ENCODE measurements at places on chromosomes 3 and 15.

GRCh38 chr3:88991496-88991895 is 115.9 kb upstream of the EPHA3 start:
- DNase-seq: no peak

GRCh38 chr3:181692311-181693145 is 19.2 kb upstream of the SOX2 start:
- no peak for DNase-seq

DNA sequence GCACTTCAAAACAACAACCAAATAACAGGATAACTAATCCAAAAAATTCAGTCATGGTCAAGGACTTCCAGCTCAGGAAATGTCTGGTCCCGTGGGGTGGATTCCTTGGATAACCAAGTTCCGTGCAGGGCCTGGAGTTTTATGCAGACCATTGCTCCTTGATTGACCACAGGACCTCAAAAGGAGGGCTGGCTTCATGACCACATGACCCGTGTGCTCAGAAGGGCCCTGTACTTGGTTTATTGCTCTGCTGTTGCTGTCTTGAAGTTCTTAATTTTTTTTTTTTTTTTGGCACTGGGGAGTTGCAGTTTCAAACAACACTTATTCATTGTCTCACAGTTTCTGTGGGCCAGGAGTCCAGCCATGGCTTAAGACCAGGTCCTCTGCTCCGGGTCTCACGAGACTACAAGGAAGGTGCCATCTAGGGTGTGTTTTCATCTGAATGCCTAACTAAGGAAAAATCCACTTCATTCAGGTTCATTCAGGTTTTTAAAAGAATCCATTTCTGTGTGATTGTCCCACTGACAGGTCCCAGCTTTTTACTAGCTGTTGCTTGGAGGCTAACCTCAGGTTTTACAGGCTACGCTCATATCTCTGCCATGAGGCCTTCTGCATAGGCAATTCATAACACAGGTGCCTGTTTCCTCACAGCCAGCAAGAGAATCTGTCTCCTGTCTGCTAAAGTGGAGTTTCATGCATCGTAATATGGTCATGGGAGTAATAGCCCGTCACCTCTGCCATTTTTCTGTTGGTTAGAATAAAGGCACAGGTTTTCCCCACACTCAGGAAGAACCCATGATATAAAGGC is 65.3 kb downstream of the FLNB start:
- no peak for DNase-seq

DNA sequence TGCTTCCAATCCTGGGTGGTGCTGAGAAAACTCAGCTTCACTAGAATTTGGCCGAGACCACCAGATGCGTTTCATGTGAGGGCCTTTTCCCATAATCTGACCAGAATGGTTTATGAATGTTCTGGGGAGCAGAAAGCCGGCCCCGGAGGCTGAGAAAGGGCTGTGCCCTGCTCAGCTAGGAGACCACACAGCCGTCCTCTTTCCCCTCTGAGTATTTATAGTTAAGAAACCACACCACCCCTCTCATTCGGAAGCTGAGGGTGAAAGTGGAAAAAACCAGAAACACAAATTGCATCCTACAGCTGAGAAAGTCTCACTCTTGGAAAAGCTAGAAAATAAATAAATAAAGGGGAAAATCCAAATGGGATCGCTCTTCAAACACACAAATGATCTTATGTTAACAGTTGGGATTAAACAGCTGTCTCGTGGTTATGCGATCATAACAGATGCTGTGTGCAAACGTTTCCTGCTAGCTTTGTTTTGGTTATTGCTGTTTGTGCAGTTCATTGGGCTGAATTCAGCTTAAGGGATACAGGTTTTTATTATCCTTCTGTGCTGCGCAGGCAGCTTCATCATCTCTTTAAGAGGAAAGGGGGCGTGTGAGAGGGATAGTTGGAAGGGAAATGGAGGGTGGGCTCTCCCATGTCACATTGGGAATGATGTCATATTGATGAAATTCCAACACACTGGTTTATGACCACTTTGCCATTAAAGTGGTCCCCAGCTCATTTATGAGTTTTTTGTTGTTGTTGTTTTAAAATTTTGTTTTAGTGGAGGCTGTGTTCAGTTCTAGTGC is 1026.2 kb upstream of the NR2F2 start:
- no peak for DNase-seq

DNA sequence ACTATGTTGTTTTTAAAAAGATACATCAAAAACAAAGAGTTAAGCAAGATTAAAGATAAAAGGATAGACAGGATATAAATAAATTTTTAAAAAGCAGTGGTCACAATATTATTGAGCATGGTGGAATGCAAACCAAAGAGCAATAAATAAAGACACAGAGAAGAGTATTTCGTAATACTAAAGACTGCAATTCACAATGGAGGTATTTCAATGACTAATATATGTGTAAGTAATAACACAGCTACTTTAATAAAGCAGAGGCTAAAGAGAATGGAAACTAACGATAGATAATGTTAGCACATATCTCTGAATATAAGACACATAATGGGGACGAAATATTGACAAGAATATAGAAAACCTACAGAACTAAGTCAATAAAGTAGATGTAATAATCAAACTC is 219.6 kb downstream of the WDR72 start:
- no peak for DNase-seq

- DNase-seq: no peak
These were observed 90.1 kb downstream of the AAGAB start for GRCh38 chr15:67164401-67164791.

- DNase-seq: no peak
These were observed 203.2 kb downstream of the ATP8B4 start for GRCh38 chr15:49915822-49916221.

- no peak for DNase-seq
These were observed 39.3 kb downstream of the CHRD start for GRCh38 chr3:184419171-184419570.

GRCh38 chr15:73389539-73389938 is 20.8 kb upstream of the HCN4 start:
- no peak for DNase-seq

GRCh38 chr3:170355738-170356595 is 1.5 kb upstream of the SKIL start:
- DNase-seq: peak; percentile 45

- no peak for DNase-seq
These were observed 375.4 kb downstream of the EPHA6 start for GRCh38 chr3:97189835-97190234.

- DNase-seq: no peak
These were observed 13.6 kb downstream of the SECISBP2L start for GRCh38 chr15:49032601-49033145.

GRCh38 chr15:25407950-25408349 is 30.9 kb downstream of the UBE3A start:
- no peak for DNase-seq

GRCh38 chr3:7188551-7188950 is 327.6 kb downstream of the GRM7 start:
- DNase-seq: no peak

GRCh38 chr3:117144853-117145252 is 435.3 kb downstream of the TUSC7 start:
- no peak for DNase-seq

- no peak for DNase-seq
These were observed 72.1 kb upstream of the MAGI1 start for GRCh38 chr3:66110840-66111239.

GRCh38 chr15:31434275-31434587 is 107.6 kb downstream of the KLF13 start:
- DNase-seq: no peak

GRCh38 chr15:57045741-57046382 is 127.4 kb downstream of the TCF12 start:
- DNase-seq: no peak

GRCh38 chr15:70272565-70273355 is 175.0 kb upstream of the TLE3 start:
- no peak for DNase-seq

- peak; percentile 83 for DNase-seq
These were observed 37.6 kb downstream of the NCEH1 start for GRCh38 chr3:172673210-172673679.

GRCh38 chr3:128489674-128489926 is 3.4 kb downstream of the GATA2 start:
- peak; percentile 45 for DNase-seq

DNA sequence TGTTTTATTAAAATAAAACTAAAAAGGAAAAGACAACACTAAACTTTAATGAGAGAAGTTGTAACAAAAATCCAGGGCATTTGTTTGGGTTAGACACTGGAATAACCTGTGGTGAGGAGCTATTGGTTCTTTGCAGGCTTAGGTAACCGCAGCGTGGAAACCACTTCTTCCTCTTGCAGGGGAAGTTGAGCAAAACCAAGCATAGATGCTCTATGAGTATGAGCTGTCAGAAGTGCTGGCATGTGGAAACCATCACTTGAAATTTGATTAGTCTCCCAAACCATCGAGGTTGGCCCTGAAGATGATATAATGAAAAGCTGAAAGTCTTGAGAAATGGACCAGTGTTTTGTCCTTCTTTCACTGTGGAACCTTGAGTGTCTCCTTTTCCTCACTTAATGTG is 127.1 kb upstream of the RBMS3 start:
- DNase-seq: peak; percentile 47

- no peak for DNase-seq
These were observed 14.3 kb upstream of the MOBP start for GRCh38 chr3:39453134-39453533.

- DNase-seq: no peak
These were observed 128.4 kb upstream of the LPP start for GRCh38 chr3:188025555-188025954.

DNA sequence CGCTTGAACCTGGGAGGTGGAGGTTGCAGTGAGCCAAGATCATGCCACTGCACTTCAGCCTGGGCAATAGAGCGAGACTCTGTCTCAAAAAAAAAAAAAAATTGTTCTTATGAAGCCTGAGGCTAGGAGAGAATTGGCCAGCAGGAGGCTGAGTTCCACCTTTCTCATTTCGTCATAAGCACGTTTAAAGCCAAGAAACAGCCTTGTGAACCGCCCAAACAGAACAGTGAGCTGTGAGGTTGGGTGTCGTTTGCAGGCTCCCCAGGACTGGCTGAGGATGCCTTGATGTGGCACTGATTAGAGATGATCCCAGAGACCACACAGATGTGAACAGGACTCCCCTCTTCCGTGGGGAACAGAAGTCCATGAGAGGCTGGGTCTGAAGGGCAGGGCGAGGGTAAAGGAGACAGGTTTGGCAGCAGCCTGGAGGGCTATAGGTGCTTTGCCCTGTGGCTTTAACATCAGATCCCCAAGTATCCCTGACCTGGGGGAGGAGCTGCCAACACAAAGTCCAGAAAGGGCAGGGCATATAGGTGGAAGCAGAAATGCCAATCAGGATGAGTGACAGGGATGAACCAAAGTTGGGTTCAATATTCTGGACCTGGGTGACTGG is 52.9 kb downstream of the CLEC3B start:
- DNase-seq: no peak

GRCh38 chr3:38575279-38575843 is 74.1 kb downstream of the SCN5A start:
- no peak for DNase-seq

DNA sequence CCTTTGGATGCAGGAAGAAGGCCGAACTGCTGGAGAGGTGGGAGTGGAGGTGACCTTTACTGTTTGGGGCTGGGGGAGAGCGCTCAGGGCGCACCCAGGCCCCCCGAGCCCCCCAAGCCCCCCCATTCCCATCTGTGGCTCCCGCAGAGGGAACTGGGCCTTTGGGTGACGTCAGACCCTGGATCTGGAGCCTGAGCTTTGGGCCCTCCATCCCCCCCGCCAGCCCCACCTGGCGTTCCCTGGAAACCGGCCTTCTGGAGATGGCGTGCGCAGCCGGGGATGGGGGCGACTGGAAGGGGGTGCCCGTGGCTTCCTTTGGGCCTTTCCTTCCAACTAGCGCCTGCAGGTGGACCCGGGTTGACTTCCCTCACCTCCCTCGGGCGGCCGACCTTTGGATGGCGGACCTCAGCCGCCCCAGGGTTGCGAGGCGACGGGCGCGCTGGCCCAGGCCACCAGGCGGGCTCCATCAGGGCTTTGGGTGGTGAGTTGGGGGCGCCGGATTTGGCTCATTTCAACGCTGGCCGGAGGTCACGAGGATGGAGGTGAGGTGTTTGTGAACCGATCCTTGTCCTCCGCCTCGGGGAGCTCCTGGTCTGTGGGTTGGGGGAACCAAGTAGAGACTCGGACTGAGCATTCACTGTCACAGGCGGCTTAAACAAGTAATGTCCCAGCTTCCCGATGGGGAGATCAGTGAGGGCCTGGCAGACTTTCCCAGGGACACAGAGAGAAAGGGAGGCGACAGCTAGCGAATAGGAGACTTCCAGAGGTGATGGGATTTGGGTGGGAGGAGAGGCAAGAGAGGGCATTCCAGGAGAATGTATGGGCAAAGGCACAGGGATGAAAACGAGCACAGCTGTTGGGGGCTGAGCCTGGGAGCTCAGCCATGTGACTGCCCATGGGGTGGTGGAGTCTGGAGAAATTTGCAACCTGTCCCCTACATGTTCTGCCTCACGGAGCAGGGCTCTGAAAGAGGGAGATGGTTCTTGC is 709 bp downstream of the SCAMP5 start:
- no peak for DNase-seq

- DNase-seq: no peak
These were observed 13.9 kb downstream of the UPK1B start for GRCh38 chr3:119187266-119187665.

- no peak for DNase-seq
These were observed 1433.8 kb upstream of the GBE1 start for GRCh38 chr3:83195243-83195642.

DNA sequence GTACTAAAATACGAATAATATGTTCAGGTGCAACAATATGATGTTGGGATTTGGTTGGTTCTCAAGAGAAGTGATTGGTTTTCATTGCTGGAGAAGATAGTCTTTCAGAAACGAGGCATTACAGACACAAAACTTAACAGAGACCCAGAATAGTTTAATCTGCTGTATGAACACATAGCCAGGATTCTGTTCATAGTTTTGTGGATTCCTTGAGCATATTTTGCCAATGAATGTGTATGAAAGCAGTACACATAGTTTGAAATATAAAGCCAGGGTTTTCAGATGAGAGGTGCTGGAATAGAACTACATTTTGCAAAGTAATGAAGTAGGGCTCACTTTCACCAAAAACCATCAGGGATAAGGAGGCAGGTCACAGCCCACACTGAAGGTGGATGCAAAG is 5.7 kb upstream of the MCTP2 start:
- no peak for DNase-seq

DNA sequence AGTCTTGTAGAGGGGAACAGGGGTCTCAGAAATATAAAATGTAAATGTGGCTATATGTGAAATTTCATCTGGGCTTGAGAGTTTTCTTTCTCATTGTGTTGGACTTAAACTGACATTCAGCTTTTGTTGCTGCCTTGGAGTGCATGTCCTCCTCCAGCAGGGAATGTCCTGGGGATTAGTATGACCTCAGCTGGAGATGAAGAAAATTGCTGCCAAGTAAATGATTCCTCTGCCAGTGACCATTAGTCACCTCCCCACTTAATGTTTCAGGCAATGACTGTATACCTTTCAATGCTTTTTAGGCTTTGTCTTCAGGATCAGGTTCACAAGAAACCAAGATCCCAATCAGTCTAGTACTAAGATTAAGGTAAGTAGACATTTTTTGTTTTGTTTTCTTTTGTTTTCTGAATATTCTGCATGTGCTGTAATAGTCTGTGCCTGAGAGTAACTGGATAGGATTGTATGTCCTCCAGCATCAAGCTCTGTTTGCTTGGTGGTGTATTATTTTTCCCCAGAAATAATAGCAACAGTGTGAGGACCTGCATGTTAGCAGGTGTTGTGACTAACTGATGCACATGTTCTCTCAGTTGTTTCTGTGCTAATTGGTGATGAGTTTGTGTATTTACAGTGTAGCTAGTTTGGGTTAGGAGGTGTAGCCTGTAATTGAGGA is 18.1 kb upstream of the SLC22A13 start:
- DNase-seq: no peak

- DNase-seq: no peak
These were observed 120.0 kb downstream of the TMCO5A start for GRCh38 chr15:38054488-38054887.

GRCh38 chr3:25023876-25024275 is 404.2 kb upstream of the RARB start:
- no peak for DNase-seq

All from stimulated activated CD8-positive, alpha-beta memory T cell treated with anti-CD3 and anti-CD28 coated beads, Interleukin-4, amount 100 ng/mL, for 48 hours (primary cell).